ENCODE measurements at places on chromosomes 13 and 19. TPM values are rescaled to one million over a fixed set of nuclear protein-coding genes. Genes with fewer than 3 reads are reported as not detected.
A peak's percentile ranks its signal among the peaks of the same experiment; 100 is the strongest.

- H3K36me3 ChIP-seq, result no peaks in the 10 kb centered on the region
- no peaks in the 10 kb centered on the region for H3K4me1 ChIP-seq
- H3K27me3 ChIP-seq, result no peaks in the 10 kb centered on the region
- no peak overlapping the region for H3K4me3 ChIP-seq
- no peak overlapping the region for H3K27ac ChIP-seq
Observed at GRCh38 chr13:40163066-40164000, 503.1 kb downstream of the FOXO1 start.

DNA sequence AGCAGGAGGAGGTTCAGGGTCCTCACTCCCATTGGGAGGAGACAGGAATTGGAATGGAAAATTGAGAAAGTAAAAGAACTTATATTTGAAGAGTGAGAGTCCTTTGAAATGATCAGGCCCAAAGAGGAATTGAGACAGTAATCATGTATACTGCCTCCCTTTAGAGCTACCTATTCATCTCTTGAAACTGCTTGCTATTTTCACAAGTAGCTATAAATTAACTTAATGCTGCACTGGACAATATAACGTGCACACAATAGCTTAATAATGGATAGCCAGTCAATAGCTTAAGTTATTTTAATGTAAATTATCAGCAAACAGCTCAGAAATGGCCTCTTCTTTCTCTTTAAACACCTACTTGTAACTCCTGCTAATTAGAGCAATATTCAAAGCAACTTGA is 46.6 kb upstream of the MYCBP2 start:
- H3K27ac ChIP-seq, result no peak overlapping the region
- H3K4me3 ChIP-seq, result no peak overlapping the region
- H3K4me1 ChIP-seq, result no peaks in the 10 kb centered on the region
- H3K27me3 ChIP-seq, result no peaks in the 10 kb centered on the region

DNA sequence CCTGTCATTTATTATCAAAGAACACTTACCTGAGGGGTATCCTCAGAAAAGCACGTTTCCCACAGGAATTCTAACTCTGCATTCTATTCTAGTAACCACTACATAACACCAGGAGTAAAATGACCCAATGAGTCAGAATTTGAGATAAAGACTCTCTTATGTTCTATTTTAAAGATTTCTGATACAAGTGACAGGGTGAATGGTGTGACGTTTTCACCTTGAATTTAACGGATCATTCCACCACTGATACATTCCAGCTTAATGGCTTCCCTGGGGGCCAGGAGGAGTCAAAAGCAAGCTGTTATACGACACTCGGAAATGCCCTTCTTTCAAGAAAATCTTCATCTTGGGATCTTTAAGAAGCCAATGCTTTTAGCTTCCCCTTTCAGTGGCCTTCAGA is 55.2 kb downstream of the SLC7A1 start:
- H3K27me3 ChIP-seq, result no peaks in the 10 kb centered on the region
- no peak overlapping the region for H3K27ac ChIP-seq
- DNase-seq, result no peak
- no peak overlapping the region for H3K4me3 ChIP-seq

DNA sequence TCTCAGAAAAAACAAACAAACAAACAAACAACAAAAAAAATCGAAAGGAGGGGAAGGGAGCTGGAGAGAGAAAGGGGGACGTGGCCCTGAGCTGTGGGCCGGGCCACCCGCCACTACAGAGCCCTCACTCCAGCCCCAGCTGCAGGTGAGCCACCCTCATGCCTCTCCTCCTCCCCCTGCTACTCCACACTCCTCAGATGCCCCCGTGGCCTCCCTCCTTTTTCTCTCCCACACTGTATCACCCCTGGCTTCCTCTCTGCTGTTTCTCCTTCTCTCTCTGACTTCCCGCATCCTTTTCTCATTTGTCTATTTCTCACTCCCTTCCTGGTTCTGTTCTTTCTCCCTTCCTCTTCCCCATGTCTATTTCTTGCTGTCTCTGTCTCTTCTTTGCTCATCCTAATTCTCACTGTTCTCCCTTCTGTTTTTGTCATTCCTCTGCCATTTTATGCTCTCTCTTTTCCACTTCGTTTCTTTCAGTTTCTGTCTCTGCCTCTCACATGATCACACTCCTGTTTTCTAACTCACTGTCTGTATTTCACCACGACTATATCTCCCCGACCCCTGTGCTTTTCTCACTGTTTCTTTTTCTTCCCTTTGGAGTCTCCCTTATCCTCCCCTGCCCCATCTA is 2.7 kb downstream of the KLK2 start:
- H3K36me3 ChIP-seq, result no peaks in the 10 kb centered on the region
- no peaks in the 10 kb centered on the region for H3K27me3 ChIP-seq
- H3K27ac ChIP-seq, result no peak overlapping the region
- H3K4me1 ChIP-seq, result no peaks in the 10 kb centered on the region

GRCh38 chr19:32224371-32225244 is 120.8 kb upstream of the ZNF507 start:
- peaks cover 7% of the 10 kb centered on the region for H3K4me1 ChIP-seq
- DNase-seq, result peak; percentile 42
- H3K36me3 ChIP-seq, result no peaks in the 10 kb centered on the region
- no peaks in the 10 kb centered on the region for H3K27me3 ChIP-seq
- no peak overlapping the region for H3K27ac ChIP-seq

- no peaks in the 10 kb centered on the region for H3K27me3 ChIP-seq
- peaks cover 51% of the 10 kb centered on the region for H3K4me1 ChIP-seq
- H3K27ac ChIP-seq, result peak overlapping the region; percentile 46
- no peak overlapping the region for H3K4me3 ChIP-seq
Observed at GRCh38 chr19:19410553-19411550, 5.4 kb downstream of the GATAD2A start.

The MBD3L5 gene
- not detected for total RNA-seq

The PGLYRP2 gene
- total RNA-seq, result 0.65 TPM

The CNFN gene
- total RNA-seq, result 0.75 TPM

Data from naive thymus-derived CD4-positive, alpha-beta T cell (primary cell).